CD4-positive, alpha-beta T cell (primary cell): ENCODE measurements at places on chromosomes 4 and X. TPM values are rescaled to one million over a fixed set of nuclear protein-coding genes. Genes with fewer than 3 reads are reported as not detected.

GRCh38 chr4:101910786-101911373 is 120.3 kb downstream of the BANK1 start:
- no peak for DNase-seq

DNA sequence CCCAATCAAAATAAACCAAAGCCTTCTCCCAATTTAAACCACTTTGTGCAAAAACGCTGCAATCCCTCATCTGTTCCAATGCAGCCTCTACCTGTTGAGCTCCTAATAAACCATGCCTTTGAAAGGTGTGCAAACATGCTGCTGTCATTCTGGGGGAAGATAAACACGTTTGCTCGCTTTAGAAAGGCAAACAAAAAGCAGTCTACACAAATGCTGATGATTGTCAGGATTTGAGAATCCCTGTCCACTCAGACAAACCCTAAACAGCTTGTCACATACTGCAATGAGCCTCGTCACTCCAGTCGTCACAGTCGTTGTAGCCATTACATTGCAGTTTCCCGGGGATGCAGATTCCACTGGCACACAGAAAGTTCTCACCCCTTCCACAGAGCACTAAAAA is 145.2 kb downstream of the CORIN start:
- DNase-seq: no peak

DNA sequence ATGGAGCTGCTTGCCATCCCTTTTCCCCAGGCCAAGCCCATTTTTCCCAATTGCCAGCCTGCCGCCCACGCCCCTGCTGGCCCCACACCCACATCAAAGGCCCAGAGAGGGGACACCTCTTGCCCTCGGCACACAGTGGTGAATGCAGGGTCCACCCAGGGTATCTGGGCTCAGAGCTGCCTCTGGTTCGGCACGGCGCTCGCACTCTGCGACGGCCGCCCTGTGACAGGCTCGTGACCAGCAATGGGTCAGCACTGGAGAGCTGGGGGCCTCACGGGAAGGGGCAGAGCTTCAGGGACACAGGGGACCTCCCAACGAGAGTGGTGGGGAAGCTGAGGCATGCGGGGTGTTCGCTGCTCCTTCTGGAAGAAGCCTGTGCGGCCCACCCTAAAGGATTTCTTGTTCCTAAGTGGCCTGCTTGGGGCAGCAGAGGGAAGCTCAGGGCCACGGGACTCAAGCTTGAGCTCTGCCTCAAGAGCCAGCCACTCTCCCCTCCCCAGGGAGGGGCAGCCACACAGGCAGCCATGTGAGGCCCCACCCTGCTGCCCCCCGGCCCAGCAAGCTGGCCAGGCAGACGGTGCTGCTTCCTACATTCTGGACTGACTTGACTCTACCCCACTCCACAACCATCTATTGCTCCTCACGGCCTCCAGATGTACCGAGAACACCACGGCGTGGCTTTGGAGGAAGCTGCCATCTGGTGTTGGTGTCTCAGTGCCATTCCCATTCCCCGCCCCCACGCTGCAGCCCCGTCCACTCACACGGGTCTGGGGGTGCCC is 73.7 kb downstream of the ABLIM2 start:
- DNase-seq: no peak

DNA sequence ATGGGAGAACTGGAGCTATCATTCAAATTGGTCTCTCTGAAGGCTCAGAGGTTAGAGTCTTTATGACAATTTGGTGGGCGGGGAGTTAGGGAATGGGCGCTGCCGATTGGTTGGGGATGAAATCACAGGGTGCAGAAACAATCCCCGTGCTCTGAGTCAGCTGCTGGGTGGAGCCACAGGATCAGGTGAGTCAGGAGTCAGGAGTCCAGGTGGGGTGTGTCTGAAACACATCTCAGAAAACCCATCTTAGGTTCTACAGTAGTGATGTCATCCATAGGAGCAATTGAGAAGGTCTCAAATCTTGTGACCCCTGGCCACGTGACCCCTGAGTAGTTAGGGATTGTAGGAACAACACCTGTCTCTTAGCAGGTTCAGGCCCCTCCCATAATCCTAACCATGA is 41.6 kb upstream of the TLR3 start:
- DNase-seq: no peak

DNA sequence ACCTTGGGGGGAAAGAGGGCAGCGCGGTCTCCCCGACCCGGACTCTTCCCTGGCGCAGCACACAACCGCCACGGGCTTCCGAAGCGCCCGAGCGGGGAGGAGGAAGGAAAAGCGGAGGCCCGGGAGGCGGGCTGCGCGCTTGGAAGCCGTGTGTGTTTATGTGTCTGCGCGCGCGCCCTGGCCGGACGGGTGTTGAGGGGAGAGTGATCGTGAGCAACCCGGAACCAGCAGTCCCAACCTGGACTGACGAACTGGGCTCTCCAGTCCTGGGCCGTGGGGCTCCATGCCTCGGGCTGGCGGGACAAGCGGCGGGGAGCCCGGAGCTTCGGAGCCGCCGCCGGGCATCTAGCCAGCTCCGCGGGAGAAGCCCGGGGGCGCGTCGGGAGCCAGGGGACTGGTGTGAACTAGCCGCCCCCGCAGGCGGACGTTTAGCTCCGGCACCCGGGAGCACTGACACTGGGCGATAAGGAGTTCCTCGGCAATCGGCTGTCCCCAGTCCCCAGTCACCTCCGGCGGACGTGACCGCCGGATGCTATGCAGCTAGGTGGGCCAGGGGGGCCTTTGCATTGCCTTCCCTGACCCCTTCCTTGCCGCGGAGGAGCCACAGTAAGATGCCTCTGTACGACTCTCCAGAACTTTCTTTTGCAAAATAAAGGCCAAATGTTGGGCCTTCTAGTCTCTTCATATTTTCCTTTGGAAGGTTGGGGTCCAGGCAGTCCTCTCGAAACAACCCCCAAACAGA is 74.8 kb upstream of the BCOR start:
- DNase-seq: no peak

GRCh38 chr4:2663275-2663674 is 92.9 kb downstream of the TNIP2 start:
- DNase-seq: no peak

TBX22 gene
- total RNA-seq: not detected

VMA21 gene
- total RNA-seq: 19.3 TPM

EXOC1L gene
- total RNA-seq: not detected

SAGE1 gene
- total RNA-seq: not detected

TAF9B gene
- 9.6 TPM for total RNA-seq

TREX2 gene
- 1.4 TPM for total RNA-seq
